ENCODE measurements at places on chromosomes 16 and 17. TPM values are rescaled to one million over a fixed set of nuclear protein-coding genes. Genes with fewer than 3 reads are reported as not detected.
A peak's percentile ranks its signal among the peaks of the same experiment; 100 is the strongest.

TOM1L1 gene
- 28.4 TPM for total RNA-seq

BRICD5 gene
- 6.9 TPM for total RNA-seq

SPSB3 gene
- total RNA-seq, result 32.1 TPM

RND2 gene
- 1.5 TPM for total RNA-seq

KRT12 gene
- total RNA-seq, result not detected

DHX8 gene
- 39.0 TPM for total RNA-seq

BCO1 gene
- total RNA-seq, result not detected

FAM171A2 gene
- 14.8 TPM for total RNA-seq

CLEC18B gene
- total RNA-seq, result 1.6 TPM

MMP2 gene
- 216 TPM for total RNA-seq

GRCh38 chr16:81467072-81467471 lies 22.5 kb downstream of the CMIP start:
- DNase-seq, result no peak

- DNase-seq, result no peak
These were observed 25.8 kb downstream of the ADCY9 start for GRCh38 chr16:4090351-4090851.

DNA sequence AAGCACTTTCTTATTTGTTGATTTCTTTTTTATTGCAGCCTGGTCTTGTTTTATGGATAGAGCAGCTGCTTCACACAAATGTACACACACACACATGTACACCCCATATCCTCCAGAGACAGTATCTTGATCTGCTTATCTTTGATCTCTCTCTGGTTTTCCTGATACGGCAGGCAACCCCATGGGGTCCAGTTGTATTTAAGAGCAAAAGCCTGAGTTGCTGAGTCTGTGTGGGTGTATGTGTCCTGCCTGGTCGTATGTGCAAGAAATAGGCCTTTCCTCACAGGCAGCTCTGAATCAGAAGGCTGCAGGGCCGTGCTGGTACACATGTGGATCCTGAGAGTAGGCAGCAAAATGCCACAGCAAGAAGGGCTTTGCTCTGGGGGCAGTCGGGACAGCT lies 14.6 kb upstream of the LGALS9 start:
- no peak for DNase-seq

- DNase-seq, result no peak
These were observed 18.9 kb upstream of the GOSR2 start for GRCh38 chr17:46903762-46904672.

GRCh38 chr16:87043231-87044031 lies 273.8 kb downstream of the C16orf95 start:
- DNase-seq, result no peak

DNA sequence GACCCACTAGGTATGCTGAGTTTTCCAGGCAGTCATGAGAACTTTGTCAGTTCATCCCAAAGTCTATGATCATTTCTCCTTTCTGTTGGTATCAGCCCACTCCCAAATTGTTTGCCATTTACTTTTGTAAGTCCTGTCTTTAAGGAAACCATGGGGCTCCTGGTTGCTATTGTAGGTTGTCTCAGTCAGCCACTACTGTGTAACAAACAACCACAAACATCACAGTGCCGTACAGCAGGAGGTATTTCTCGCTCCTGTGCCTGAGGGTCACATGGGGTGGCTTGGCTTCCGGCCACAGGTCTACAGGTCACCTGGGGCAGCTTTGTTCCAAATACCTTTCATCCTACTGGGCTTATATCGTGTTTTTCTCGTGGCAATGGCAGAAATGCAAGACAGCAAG lies 71.6 kb downstream of the C17orf67 start:
- no peak for DNase-seq

GRCh38 chr16:66874079-66874775 lies 6.1 kb upstream of the PDP2 start:
- no peak for DNase-seq

GRCh38 chr16:2183671-2184070 lies 12.7 kb downstream of the CASKIN1 start:
- DNase-seq, result no peak

GRCh38 chr17:34974794-34975785 lies 5.2 kb upstream of the LIG3 start:
- no peak for DNase-seq

DNA sequence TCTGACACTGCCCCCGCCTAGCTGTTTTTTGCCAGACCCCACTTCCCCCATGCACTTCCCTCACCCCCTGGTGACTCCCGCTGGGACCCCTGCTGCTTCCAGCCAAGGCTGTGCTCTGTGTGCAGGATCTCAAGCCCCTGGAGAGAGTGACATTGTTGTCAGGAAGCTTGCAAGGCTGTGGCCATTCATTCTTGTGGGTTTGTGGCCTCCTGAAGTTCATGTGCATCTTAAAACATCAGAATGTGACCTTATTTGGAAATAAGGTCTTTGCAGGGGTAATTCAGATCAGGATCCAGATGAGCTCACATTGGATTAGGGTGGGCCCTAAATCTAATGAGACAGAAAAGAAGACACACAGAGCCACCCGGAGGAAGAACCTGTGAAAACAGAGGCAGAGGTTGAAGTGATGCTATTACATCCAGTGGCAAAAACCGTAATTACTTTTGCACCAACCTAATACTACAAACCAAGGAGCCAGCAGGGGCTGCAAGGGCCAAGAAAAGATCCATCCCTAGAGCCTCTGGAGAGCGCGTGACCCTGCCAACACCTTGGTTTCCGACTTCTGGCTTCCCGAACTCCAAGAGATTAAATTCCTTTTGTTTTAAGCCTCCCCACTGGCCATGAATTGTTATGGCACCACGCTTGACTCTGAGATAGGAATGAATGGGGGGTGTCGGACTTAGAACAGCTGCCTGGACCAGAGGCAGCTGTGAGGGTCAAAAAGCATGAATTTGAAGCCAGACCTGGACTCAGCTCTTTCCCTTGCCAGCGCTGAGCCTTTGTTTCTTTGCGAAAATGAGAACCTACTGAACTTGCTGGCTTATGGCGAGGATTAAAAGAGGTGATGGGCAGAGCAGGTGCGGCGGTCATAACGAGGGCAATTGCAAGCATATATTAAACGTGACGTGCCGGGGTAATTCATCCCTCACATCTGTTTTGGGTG lies 75.5 kb downstream of the BMERB1 start:
- no peak for DNase-seq

GRCh38 chr17:79171188-79171587 lies 96.6 kb downstream of the ENGASE start:
- DNase-seq, result no peak

DNA sequence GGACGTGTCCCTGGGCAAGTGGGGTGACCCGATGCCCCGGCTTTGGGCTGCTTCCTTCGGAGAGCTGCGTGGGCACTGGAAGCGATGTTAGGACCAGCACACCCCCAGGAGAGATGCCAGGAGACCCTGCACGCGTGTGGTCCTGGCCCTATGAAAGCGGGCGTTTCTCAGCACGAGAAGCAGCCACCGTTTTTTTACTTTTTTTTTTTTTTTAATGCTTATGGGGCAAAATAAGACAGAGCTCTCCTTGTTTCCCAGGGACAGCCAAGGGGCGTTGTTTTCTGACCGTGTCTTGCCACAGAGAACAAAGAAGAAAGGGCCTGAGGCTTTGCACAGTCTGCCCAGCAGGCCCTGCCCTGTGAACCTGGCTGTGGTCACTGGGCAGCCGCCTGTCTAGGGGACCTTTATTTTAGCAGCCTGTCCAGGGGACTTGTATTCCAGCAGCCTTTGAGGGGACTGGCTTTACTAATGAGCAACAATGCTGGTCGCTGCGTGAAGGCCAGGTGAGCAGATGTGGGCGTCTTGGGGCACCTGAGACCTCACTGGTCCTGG lies 996 bp downstream of the SLC25A10 start:
- DNase-seq, result no peak

GRCh38 chr16:56513972-56514371 lies 5.9 kb downstream of the BBS2 start:
- no peak for DNase-seq

DNA sequence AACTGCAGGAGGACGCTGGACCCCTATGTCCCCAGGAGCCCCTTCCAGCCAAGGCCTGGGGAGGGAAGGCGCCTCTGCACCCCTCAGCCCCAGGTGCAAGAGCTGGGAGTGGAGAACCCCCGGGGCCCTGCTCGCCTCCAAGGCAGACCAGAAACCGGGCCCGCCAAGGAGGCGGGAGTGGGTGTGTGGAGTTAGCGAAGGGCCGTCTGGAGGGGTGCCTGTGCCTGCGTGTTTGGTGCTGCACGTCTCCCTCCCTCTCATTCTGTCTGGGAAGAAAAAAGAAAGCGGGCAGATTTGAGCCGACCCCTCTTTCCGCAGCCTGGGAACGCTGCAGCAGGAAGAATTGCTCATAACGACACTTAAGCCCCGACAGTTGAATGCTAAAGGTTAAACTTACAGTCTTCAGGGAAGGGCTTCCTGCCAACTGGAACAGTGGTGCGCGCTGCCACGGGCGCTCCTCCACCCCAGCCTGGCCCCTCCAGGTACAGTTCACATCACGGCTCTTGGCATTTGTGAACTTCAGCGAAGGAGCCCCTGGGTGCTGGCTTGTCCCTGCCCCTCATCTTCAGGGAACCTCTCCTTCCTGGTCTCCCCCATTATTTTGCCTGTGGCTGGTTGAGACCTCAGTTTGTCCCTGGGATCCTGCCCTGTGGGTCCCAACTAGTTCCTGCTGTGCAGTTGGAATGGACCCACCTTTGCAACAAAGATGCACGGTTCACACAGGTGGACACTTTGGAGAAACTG lies 19.2 kb upstream of the ZFHX3 start:
- DNase-seq, result no peak

GRCh38 chr17:79684132-79684985 lies 46.4 kb upstream of the ENPP7 start:
- DNase-seq, result peak; percentile 57

GRCh38 chr17:8935191-8935590 lies 30.3 kb downstream of the PIK3R5 start:
- DNase-seq, result no peak

GRCh38 chr16:4213737-4214136 lies 28.1 kb downstream of the SRL start:
- DNase-seq, result no peak

DNA sequence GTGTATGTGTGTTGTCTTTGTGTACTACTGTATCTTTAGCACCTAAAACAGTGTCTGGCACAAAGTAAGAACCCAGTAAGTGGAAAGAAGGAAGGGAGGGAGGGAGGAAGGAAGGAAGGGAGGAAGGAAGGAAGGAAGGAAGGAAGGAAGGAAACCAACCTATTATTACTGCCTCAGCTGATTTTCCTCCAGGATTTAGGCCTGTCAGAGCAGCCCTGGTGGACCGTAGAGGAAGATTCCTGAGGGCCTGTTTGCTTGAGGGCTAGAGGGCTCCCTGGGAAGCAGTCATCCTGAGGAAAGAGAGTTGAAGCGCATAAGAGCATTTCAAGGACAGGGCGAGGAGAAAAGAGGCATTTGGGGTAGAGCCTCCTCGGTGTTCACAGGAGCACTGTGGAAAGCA lies 61.5 kb downstream of the WSB1 start:
- DNase-seq, result no peak

DNA sequence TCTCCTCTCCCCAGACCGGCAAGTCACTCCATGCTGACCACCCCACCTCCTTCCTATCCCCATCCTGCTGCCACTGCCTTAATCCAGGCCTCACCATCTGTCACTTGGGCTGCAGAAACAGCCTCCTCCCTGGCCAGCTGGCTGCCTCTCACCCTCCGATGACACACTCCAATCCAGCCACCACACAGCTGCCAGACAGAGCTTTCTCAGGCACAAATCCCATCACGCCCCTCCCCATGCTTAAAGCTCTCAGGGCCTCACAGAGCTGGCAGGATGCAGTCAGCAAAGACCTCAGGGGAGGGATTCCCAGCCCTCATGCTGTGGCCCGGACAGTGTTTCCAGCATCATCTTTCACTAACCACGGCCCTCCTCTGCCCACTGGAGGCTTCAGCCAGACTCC lies 13.7 kb downstream of the CAMKK1 start:
- no peak for DNase-seq

GRCh38 chr16:74999219-74999608 lies 390 bp downstream of the ZNRF1 start:
- no peak for DNase-seq

- DNase-seq, result no peak
These were observed 4.0 kb downstream of the PERCC1 start for GRCh38 chr16:1434644-1435592.
